RPMI8226 (cell line): ENCODE measurements at places on chromosomes 4 and X.

- DNase-seq: no peak
These were observed 7.4 kb upstream of the UTP3 start for GRCh38 chr4:70680934-70681333.

DNA sequence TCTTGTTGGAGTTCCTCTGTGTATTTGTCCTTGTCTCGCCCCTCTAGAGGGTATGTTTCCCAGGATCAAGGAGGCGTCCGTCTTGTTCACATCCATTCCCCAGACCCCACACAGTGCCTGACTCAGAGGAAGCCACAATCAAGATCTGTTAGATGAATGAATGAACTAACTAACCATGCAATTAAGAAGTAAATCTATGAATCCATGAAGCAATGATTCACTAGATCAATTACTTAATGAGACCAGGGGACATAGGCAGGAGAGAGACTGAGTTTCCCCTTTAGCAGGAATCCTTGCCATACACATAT, 11.9 kb downstream of the BLOC1S4 start:
- no peak for DNase-seq

DNA sequence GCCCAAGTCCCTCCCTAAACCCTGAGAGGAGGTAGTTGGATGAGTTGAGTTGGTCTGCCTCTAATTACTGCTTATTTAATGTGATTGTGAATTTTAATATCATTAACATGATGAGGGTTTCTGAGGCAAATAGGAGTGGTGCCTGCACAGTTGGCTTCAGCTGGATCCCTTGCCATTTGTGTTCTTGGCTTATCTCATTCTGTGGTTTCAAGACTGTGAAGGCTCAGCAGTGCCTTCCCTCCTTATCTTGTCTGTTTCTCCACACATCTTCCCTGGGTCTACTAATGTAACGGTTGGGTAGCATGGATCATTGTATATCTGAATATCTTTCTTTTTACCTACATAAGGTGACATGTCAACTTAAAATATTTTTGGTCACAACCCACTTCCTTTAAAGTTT, 1.6 kb upstream of the SLC10A4 start:
- DNase-seq: no peak

DNA sequence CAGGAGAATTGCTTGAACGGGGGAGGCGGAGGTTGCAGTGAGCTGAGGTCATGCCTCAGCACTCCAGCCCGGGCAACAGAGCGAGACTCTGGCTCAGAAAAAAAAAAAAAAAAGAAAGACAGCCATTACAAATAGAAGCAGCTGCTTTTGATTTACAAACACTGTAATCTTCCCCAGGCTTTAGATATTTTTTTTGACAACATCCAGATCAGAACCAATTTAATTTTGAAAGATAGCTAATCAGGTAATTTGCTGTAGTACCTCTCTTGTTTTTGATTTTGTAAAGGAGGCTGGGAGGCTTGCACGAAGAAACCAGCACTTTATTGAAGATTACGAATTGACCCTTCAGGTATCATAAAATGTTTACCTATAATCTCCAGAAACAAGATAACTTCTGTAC, 107.0 kb downstream of the LDB2 start:
- no peak for DNase-seq
